Activated T-cell treated with anti-CD3 and anti-CD28 coated beads, Interleukin-2, amount 50 U/mL, for 72 hours (primary cell): ENCODE measurements at places on chromosomes 6 and 20. TPM values are rescaled to one million over a fixed set of nuclear protein-coding genes. Genes with fewer than 3 reads are reported as not detected.

- DNase-seq, result no peak
These were observed 1.2 kb downstream of the SYNCRIP start for GRCh38 chr6:85641522-85641896.

DNA sequence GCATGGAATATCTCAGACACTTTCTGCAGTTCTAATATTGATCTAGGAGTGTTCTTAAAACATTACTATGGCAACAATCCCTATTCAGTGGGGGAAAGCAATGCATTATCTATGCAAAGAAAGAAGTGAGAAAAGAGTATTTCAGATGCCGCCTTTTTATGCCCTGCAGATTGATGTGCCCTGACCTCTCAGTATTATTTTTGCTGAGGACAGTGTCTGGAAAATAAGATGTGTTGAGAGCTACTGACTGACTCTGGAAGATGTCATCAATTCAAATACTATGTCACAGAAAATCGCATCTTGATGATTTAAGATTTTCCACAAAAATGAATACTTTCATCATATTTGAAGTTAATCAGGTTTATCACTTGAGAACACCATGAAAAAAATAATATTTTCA, 22.9 kb upstream of the SPACA1 start:
- no peak for DNase-seq

DNA sequence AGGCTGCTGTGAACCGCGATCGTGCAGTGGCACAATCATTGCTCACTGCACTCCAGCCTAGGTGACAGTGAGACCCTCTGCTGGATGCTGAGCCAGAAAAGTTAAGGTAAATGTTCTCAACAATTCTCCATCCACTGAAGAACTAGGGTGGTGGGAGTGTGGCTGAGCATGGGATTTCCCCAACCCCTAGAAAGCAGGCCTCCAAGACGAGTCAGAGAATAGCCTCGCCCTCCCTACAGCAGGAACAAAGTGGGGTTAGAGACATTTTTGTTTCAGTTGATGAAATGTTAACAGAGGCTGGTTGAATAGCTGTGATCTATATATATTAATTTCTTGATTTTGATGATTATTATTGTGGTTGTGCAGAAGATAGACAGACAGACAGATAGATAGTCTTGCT, 6.1 kb upstream of the ALDH8A1 start:
- no peak for DNase-seq

DNA sequence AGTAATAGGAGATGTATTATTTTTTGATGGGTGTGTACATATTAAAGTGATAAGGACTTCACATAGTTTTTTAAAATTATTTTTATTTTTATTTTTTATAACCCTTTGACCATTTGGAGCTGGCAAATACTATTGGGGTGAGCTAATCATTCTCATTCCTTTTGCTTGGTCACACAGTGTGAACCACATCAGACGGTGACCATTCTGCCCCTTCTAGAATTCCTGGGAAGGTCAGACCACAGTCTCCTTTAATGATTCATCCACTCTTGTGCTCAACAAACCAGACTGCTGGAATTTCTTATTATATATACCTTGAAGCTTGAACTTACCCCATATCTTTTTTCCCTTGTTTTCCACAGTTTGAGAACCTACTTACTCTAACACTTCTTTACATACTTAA, 23.9 kb upstream of the PRL start:
- no peak for DNase-seq

DNA sequence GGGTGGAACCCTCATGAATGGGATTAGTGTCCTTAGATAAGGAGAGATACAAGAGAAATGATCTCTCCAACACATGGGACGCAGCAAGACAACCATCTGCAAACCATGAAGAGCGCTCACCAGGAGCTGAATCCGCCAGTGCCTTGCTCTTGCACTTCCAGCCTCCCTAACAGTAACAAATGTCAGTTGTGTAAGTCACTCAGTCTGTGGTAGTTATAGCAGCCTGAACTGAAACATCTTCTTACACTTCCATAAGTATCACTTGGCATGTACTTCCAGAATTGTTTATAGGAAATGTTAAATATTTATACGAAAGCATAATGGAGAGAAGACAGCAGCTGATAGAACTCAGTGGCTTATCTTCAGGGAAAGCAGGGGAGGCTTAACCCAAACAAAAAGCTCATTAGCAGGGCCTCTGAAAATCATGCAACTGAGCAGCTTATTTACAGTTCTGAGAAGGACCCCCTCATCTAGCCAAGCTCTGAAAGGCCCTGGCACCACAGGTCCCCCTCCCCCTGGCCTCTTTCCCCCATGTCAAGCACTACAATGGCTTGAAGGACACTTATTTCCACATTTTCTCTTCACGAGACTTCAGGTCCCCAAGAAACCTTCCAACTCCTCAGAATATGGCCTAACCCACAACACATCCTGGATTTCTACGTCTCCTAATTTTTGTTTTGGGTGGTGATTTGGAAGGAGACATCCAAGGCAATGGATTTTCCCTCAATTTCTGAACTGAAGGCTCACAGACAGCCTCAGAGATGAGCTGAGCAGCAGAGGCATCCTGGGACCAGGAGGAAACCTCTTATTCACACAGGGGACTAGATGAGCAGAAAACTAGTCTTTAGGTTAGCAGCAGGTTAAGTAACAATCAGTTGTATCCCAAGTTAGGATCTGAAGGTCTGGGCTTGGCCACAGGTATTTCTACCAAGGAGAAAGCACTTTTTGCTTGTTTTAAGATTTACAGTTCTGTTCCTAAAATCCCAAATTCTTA, 49.1 kb downstream of the GCLC start:
- no peak for DNase-seq

DNA sequence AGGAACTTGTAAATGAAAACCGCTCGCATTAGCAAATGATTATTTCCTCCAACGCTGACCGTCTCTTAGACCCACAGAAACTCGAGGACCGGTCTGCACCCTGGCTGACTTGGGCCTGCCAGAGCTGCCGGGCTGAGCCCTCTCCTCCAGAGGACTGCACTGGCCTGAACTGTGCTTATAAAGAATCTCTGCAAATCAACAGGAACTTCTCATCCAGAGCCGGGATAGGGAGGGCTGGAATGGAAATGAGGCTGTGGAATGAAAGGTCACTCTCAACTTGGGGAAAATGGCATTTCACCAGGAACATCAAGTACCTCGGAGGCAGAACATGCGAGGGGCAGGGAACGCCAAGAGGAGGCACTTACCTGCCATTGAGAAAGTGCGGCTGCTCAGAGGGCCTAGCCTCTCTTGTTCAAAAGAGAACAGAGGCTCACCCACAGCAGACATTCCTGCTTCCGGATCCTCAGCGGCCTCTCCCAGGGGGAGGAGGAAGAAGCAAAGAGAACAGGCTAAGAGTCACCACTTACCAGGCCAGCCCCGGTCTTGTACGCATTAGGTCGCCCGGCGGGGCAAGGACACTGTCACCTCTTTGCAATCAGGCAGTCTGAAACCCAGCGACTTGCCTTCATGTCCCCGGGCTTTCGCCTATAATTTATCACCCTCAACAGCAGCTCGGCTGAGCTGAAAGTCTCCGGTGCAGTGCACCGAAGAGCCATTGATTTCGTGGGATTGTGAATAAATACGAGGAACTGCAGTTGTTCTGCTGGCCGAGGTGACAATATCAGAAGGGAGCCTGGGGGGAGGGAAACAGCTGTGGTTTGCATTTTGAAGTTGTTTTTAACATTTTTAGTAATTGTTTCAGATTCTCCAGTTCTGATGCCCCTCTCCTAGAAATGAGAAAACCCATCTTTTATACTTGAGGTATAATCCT, 37.6 kb downstream of the ZMYND8 start:
- DNase-seq, result no peak

Gene INSM1
- total RNA-seq, result 4.1 TPM

Gene SPATA25
- 0.90 TPM for total RNA-seq

Gene NHLRC1
- 0.14 TPM for total RNA-seq
